Activated naive CD4-positive, alpha-beta T cell treated with anti-CD3 and anti-CD28 coated beads, Interleukin-2, amount 50 U/mL, for 72 hours (primary cell): ENCODE measurements at places on chromosomes 4 and X.

DNA sequence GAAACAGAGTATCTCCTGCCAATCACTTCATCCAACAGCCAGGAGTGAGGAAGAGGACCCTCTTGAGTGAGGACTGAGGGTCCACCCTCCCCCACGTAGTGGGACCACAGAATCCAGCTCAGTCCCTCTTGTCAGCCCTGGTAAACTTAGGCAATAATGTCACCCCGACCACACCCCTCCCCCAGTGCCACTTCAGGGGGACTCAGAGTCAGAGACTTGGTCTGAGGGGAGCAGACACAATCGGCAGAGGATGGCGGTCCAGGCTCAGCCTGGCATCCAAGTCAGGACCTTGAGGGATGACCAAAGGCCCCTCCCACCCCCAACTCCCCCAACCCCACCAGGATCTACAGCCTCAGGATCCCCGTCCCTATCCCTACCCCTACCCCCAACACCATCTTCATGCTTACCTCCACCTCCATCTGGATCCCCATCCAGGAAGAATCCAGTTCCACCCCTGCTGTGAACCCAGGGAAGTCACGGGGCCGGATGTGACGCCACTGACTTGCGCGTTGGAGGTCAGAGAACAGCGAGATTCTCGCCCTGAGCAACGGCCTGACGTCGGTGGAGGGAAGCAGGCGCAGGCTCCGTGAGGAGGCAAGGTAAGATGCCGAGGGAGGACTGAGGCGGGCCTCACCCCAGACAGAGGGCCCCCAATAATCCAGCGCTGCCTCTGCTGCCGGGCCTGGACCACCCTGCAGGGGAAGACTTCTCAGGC is at the start of the genes CSAG1 and MAGEA12:
CSAG1 (minus strand) TSS at position 461 of the 715 bp plus-strand sequence. CDS start 1,261 bp downstream, outside the sequence.
MAGEA12 (plus strand) TSS at position 497 of the 715 bp plus-strand sequence. CDS start 2,405 bp downstream, outside the sequence.
- no peak for DNase-seq

GRCh38 chr4:115883847-115884246 is 770.4 kb upstream of the NDST4 start:
- DNase-seq = no peak

- DNase-seq = no peak
Observed at GRCh38 chr4:41644288-41644914, 104.1 kb downstream of the PHOX2B start.

- no peak for DNase-seq
Observed at GRCh38 chr4:33924239-33924638, 2320.1 kb downstream of the ARAP2 start.

GRCh38 chr4:169225812-169226211 is 44.9 kb downstream of the SH3RF1 start:
- no peak for DNase-seq

GRCh38 chrX:33134164-33134563 is 77.2 kb downstream of the DMD start:
- no peak for DNase-seq

- no peak for DNase-seq
Observed at GRCh38 chr4:153649572-153649991, 34.5 kb upstream of the TLR2 start.

DNA sequence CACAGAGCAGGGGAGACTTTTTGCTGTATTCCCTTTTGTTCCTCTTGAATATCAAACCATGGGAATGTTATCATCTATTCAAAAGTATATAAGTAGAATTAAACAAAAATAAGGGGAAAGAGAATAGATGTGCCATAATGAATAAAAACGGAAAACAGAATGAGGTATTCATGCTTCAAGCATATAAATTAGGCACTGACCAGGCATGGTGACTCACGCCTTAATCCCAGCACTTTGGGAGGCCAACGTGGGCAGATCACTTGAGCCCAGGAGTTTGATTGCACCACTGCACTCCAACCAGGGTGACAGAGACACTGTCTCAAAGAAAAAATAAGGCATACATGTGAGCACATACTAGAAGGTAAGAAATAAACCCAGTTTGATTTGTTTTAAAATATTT is 16.3 kb upstream of the NEUROG2 start:
- DNase-seq = no peak
